HTR-8/SVneo (cell line): ENCODE measurements at places on chromosomes 7 and 10.

GRCh38 chr10:100303724-100304319 lies 17.3 kb upstream of the BLOC1S2 start:
- DNase-seq: peak; percentile 57

- DNase-seq: no peak
Observed at GRCh38 chr7:141511676-141512396, 39.4 kb upstream of the AGK start.

GRCh38 chr7:28301148-28301641 lies 111.1 kb upstream of the CREB5 start:
- no peak for DNase-seq

DNA sequence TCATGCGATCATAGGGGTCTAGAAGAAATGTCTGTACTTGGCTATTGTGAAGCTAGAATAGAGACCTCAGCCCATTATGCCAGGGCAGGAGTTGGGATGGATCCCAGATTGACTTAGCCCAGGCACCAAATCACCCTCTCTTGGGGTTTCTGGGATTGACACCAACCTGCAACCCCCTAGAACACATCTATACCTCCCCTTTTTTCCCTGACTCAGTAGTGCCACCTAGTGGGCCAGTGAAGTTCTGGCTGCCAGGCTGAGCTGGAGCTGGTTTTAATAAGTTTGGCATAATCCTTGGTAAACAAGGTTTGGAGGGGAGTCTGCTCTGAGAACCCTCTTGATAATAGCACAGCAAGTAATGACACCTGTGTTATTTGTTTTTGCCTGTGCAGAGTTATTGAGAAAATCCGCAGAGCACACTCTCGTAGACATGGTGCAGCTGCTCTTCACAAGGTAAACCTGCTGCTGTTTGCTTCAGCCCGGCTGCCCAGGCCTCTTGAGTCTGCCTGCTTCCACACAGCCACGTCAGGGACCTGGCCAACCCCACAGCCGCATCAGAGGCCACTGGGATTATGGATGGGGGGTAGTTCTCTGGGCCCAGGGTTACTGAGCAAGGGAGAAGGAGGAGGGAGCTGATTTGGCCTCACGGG lies 43.3 kb upstream of the NFKB2 start:
- DNase-seq: peak; percentile 72

DNA sequence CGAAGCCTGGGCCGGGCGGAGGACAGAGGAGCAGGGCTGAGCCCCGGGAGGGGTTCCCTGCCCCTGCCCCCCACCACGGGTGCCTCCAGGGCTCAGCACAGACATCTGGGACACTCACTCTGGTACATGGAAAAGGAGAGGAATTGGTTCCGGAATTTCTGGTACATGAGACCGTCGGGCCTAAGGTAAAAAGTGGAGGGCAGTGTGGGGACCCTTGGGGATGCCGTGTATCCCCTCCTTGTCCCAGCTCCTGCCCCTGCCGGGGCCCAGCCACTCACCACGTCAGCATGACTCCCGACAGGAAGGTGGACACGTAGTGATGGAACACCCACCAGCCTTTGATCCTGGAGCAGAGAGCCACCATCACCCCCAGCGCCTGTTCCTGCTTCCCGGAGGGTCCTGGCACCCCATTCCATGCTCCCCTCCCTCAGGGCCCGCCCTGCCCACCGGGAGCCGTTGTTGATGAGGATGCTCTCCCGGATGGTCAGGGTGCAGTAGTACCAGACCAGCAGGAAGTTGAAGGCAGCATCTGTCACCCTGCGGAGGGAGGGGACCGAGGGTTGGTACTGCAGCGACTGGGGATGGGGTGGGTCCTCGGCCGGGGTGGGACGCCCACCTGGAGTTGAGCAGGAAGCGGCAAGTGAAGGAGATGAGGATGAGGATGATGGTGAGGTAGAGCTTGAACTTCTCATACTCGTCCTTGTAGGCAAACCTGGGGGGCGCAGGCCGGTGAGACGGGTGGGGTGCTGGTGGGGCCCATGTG lies 6.4 kb downstream of the TMEM120A start:
- DNase-seq: no peak

- peak; percentile 78 for DNase-seq
Observed at GRCh38 chr10:93080350-93081046, 6.8 kb downstream of the CYP26A1 start.

DNA sequence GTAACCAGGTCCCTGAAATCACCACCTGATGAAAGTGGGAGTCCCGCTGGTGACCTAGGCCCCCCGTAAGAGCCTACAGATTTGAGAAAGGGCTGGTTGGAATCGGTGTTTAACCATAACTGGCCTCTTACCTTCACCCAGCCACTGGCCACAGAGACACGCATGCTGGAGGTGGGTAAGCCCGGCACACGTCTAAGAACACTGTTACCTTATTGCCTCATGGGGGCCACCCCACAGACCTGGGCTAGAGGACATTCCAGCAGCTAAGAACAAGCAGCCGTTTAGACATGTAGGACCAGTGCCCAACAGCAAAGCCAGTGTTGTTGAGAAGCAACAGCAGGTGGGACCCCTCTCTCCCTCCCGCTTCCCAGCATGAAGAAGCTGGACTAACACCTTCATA lies 2.5 kb upstream of the GDF2 start:
- DNase-seq: no peak

GRCh38 chr7:92753614-92754013 lies 82.8 kb downstream of the CDK6 start:
- no peak for DNase-seq

DNA sequence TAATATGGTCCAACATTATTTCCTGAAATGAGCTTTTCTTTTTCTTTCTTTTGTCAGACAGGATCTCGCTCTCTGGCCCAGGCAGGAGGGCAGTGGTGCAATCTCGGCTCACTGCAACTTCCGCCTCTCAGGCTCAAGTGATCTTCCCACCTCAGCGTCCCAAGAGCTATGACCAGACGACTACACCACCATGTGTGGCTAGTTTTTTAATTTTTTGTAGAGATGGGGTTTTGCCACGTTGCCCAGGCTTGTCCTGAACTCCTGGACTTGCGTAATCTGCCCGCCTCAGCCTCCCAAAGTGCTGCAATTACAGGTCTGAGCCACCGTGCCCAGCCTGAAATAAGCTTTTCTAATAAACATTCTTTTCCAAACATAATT lies 48.6 kb downstream of the CUL2 start:
- no peak for DNase-seq

- DNase-seq: peak; percentile 44
Observed at GRCh38 chr7:101507791-101508252, 121.3 kb downstream of the MYL10 start.

DNA sequence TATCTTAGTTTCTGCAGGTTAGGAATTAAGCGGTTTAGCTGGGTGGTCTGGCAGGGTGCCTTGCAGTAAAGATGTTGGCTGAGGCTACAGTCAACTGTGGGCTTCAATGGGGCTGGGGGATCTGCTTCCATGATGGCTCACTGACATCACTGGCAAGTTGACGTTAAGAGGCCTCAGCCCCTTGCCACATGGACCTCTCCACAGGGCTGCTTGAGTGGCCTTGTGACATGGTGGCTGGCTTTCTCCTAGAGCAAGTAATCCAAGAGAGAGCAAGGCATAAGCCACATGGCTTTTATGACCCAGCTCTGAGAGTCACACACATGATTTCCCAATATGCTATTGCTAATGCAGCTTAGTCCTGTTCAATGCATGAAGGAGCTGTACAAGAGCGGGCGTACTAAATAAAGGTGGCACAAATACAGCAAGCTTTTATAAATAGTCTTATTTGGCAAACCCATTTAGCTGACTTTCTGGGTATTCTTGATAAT lies 109.1 kb downstream of the SEPTIN7 start:
- no peak for DNase-seq

- DNase-seq: peak; percentile 32
Observed at GRCh38 chr7:85186521-85187241, at the start of gene SEMA3D. Gene SEMA3D (minus strand): TSS chr7:85187056. CDS start chr7:85121891, 65,165 bp downstream.

DNA sequence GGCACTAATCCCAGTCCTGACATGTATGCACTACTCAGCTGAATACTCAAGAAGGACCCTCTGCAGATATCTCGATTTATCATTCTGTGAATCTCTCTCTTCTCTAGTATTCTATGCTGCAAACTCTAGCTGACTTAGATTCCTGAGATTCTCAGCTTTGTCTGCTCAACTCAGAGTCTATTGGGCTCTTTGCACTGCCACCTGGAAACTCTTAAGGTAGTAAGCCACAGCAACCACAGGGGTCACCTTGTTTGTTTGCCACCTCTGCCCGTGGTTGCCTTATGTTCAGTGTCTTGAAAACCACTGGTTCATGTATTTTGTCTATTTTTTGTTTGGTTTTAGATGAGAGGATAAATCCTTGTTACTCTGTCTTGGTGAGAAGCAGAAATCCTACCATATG lies 72.9 kb downstream of the SP8 start:
- DNase-seq: no peak

GRCh38 chr10:49761201-49761788 lies 828 bp downstream of the OGDHL start:
- no peak for DNase-seq

GRCh38 chr7:93944673-93945072 lies 23.1 kb downstream of the GNG11 start:
- no peak for DNase-seq
